ENCODE measurements at places on chromosomes 4 and X.

DNA sequence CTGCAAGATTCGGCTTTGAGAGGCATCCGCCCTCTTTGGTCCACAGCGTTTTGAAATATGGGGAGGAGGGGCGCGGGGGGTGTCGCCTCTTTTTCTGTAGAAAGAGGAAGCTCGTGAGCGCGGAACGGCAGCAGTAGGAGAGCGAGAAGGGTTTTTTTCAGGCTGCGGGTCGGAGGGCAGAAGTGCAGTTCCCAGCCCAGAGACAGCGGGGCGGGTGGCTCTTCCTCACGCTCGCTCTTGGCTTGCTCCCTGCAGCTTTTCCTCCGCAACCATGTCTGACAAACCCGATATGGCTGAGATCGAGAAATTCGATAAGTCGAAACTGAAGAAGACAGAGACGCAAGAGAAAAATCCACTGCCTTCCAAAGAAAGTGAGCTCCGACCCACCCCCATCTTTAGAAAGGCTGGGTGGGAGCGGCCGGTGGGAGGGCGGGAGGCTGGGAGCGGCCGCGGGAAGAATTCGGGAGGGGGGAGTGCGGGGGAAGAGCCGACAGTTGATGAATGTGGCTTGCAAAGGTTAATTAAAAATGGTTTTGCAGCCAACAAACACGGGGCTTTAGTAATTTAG lies 1.2 kb downstream of the TMSB4X start:
- DNase-seq = peak; percentile 70

- no peak for DNase-seq
Observed at GRCh38 chr4:70945452-70946055, 43.4 kb downstream of the MOB1B start.

- no peak for DNase-seq
Observed at GRCh38 chr4:183201331-183201730, 102.3 kb downstream of the WWC2 start.

DNA sequence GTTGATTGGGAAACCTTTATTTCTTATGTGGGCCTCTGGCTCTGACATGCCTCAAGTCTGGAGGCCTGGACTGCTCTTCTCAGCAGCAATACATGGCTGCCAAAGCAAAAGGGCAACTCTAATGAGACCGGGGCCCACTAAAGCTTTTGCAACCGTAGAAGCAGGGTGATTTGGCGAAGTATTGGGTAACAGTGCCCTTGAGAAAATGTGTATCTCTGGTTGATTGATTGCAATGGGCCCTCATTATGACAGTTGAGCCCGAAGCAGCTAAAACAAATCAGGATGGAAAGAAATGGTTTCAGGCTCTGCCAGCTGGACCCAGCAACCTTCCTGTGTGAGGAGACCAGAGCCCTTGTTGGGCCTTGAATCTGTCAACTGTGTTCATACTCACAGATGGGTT lies 73.4 kb downstream of the CLCN4 start:
- no peak for DNase-seq

DNA sequence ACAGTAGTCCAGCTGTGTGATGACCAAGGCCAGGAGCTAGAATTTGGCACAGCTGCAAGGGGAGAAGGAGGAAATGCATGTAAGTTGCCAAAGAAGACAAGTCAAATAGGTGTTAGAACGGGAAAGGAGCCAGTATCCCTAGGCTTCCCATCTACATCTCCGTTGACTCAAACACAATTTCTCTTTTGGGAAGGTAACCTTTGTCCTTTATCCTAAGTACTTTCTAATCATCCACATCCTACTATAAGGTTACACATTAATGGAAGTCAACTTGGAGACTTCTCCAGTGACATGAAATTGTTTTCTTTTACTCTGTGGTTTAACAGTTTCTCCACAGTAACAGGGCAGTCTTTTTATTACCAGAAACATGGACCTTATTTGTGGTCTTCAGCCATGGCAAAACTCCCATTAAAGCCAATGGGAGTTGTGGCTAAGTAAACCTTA lies 620.0 kb downstream of the ANKRD50 start:
- peak; percentile 32 for DNase-seq

DNA sequence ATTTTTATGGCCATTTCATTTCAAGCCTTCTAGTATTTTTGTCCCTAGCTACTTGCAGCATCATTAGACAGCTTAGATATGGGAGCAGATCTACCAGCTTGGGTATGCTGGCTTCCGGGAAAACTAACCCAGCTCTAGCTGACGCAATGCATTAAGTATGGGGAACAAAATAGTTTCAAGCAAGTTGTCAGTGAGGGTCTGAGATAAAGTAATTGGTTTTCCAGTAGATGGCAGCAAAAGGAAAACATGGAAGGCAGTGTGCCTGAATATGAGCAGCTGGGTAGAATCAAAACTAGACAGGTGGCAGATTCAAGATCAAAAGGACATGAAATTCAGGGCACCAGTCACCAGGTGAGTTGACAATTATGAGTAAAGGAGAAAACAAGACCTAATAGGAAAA lies 340.9 kb upstream of the CTSO start:
- DNase-seq = no peak

DNA sequence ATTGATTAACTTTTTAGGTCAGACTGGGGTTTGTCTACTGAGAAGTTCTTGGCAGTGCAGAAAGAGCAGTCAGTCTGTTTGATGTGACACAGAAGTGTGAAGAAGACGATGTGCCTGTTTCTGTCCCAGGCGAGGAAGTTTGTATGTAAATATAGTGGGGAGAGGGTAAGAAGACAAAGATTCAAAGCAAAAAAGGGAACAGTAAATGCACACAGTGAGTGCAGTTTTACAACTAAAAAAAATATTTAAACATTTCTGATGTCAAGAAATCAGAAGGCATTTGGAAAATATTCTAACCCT lies 264.9 kb downstream of the RAPGEF2 start:
- DNase-seq = no peak

GRCh38 chr4:29058531-29058930 lies 1661.6 kb upstream of the PCDH7 start:
- no peak for DNase-seq

DNA sequence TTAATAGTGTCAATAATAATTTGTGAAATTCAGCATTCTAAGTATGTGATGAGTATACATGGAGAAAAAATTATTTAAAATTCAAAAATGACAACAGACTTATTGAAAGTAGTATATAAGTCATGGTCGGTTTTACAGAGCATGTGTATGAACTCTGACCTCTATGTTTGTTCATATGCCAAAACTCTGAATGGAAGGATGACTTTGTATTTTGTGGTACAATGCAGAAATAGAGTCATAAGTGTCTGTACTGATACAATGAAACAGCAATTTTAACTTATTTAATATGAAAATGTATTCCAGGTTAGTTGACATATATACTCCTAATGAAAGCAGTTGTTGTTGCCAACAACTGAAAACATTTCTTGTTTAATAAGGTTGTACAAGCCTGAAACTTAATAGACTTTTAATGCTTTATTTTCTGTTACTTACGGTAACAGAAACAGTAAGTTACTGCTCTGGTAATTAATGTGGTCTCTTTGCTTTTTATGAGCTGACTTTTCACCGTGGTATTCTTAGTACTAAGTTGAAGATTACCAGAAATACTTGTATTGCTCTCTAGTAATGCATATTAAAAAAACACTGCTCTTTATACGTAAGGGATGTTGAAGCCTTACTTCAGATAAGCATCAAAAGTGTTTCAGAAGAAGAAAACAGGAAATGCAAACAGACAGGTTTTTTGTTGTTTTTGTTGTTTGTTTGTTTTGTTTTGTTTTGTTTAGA lies 1.9 kb downstream of the UBE2K start:
- DNase-seq = no peak

DNA sequence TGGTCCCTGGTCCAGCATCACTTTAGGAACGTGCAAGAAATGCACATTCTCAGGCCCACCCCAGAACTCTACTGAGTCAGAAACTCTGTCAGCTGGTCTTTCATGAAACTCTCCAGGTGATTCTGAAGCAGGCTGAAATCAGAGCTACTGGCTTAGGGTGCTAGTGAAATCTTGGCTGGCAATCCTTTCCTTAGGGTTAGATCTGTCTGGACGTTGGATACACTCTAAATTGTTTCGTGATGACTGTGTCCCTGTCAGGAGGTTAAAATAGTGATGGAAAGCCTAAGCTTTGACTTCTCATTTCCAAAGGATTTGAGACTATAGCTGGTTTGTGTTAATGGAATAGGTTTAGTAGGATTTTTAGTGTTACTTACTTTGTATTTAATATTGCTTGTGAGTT lies 99.1 kb downstream of the ARHGAP10 start:
- no peak for DNase-seq

- DNase-seq = no peak
Observed at GRCh38 chrX:124240422-124240821, 92.0 kb upstream of the TEX13D start.

DNA sequence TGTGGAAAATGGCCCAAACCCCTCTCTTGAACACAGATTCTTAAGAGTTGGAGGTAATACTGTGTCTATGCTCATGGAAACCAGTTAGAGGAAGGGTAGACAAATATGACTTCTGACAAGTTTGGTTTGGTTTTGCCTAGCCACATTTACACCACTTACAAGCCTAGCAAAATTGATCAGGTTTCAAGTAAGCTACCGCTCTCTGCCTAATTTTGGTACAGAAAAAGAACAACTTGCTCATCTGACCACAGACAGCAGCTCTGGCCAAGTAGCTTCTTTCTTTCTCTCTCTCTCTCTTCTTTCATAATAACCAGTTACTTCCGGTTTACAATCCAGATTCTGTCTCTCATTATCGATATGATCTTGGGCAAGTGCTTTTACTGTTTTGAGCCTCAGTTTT lies 260.0 kb downstream of the GLUD2 start:
- DNase-seq = no peak

- DNase-seq = no peak
Observed at GRCh38 chrX:102599951-102600579, 750 bp downstream of the ARMCX5 start.

GRCh38 chr4:166501941-166502382 lies 628.9 kb downstream of the TLL1 start:
- peak; percentile 19 for DNase-seq
